Articular chondrocyte of knee joint (primary cell): ENCODE measurements at places on chromosomes 4 and X. TPM values are rescaled to one million over a fixed set of nuclear protein-coding genes. Genes with fewer than 3 reads are reported as not detected.

PRAF2 gene
- 11.7 and 14.0 TPM in 2 replicates for total RNA-seq

SSX2 gene
- total RNA-seq, result not detected in 2 replicates

TCEAL2 gene
- 2.6 and 4.6 TPM in 2 replicates for total RNA-seq

DUSP9 gene
- total RNA-seq, result not detected in 2 replicates

CXCR3 gene
- total RNA-seq, result not detected in 2 replicates

NPFFR2 gene
- total RNA-seq, result 0.11 TPM in 1 of 2 replicates, not detected in the other

PAGE5 gene
- not detected in 2 replicates for total RNA-seq

ADH7 gene
- total RNA-seq, result 0.22 TPM in 1 of 2 replicates, not detected in the other

CSAG2 gene
- total RNA-seq, result not detected in 2 replicates

ZNF711 gene
- 0.39 and 0.86 TPM in 2 replicates for total RNA-seq

PAGE1 gene
- not detected in 2 replicates for total RNA-seq

DAPP1 gene
- not detected in 2 replicates for total RNA-seq

FOXR2 gene
- not detected in 2 replicates for total RNA-seq

RS1 gene
- total RNA-seq, result not detected in 2 replicates

HTRA3 gene
- total RNA-seq, result 13.0 and 20.8 TPM in 2 replicates

GPR82 gene
- total RNA-seq, result not detected in 2 replicates

AFAP1 gene
- total RNA-seq, result 56.3 and 59.7 TPM in 2 replicates

TGIF2LX gene
- not detected in 2 replicates for total RNA-seq

FAM47A gene
- not detected in 2 replicates for total RNA-seq

PNMA5 gene
- not detected in 2 replicates for total RNA-seq

SOD3 gene
- total RNA-seq, result 7.4 and 11.0 TPM in 2 replicates

ACTRT1 gene
- not detected in 2 replicates for total RNA-seq

ALPK1 gene
- total RNA-seq, result 32.6 and 33.2 TPM in 2 replicates

WDR17 gene
- total RNA-seq, result 1.3 and 4.3 TPM in 2 replicates

ETDA gene
- not detected in 2 replicates for total RNA-seq

FGFBP2 gene
- total RNA-seq, result 1.2 and 2.4 TPM in 2 replicates

NPNT gene
- 0.11 TPM in 1 of 2 replicates, not detected in the other for total RNA-seq

CDS1 gene
- under 0.01 and 0.13 TPM in 2 replicates for total RNA-seq

BRCC3 gene
- 13.3 and 15.2 TPM in 2 replicates for total RNA-seq

CLDN34 gene
- not detected in 2 replicates for total RNA-seq

ITGB1BP2 gene
- 1.1 and 1.2 TPM in 2 replicates for total RNA-seq

GC gene
- not detected in 2 replicates for total RNA-seq

DNAAF6 gene
- total RNA-seq, result not detected in 2 replicates

SLC16A2 gene
- total RNA-seq, result 18.6 and 23.7 TPM in 2 replicates
